Stimulated activated CD8-positive, alpha-beta memory T cell treated with anti-CD3 and anti-CD28 coated beads, Interleukin-2, amount 100 ng/mL, for 1 hour (primary cell): ENCODE measurements at places on chromosomes 12 and 14.
A peak's percentile ranks its signal among the peaks of the same experiment; 100 is the strongest.

DNA sequence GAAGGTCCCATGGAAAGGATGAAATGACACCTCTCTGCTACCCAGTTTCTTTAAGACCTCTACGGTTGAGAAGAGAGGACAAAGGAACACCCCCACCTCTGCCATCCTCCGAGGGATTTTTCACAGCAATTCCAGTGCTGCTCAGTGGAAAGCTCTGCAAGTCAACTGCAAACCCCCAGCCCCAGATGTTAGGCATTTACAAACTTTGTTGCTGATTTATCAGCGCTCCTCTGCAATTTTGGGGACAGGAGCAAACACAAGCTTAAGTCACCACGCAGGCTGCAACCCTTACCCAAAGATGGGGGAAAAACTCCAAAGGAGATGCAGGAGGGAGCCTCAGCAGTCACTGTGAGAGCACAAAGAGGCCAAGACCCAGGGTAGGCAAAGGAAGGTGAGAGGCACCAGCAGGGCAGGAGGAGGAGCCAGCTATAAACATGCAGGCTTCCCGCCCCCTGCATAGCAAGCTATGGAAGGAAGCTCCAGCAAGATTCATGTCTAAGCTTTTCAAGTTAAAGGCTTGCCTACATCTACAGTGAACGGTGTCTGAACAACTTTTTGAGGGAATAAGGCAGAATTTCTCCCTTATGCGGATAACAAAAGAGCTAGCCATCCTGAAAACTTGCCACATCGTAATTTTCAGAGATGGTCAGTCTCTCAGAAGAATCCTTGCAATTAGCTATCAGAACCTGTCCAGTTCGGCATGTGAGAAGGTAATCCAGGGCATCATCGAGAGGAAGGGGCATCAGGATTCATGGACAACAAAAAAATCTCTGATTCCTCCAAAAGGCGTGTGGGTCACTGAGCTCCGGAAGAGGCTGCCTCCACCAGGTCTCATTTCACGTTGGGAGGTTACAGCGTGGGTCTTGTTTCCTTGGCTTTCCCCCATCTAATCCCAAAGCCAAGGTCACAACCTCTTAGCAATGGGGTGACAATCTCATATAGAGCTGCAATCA lies 3.9 kb downstream of the CTDSP2 start:
- no peak for DNase-seq

DNA sequence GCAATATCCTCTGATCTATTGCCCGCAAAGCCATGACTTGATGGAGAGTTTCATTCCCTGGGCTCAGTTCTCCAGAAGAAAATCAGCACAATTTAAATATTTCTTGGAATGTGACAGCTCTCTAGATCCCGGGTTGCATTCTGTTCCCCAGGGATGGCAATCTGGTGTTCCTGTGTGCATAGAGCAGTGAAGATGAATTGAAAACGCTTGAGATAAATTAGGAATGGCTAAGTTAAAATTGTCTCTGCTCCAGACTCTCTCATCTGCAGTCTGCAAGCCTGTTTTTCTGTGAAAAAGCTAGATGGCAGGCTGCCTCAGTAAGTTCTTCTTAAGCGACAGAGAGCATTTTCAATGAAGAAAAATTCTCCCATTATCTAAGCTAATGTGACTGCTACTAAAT lies 582.5 kb upstream of the MGAT4C start:
- DNase-seq: no peak

GRCh38 chr14:20469890-20470602 lies 840 bp downstream of the PNP start:
- no peak for DNase-seq

- peak; percentile 2 for DNase-seq
Observed at GRCh38 chr12:127108360-127109215, 1158.4 kb upstream of the TMEM132C start.

DNA sequence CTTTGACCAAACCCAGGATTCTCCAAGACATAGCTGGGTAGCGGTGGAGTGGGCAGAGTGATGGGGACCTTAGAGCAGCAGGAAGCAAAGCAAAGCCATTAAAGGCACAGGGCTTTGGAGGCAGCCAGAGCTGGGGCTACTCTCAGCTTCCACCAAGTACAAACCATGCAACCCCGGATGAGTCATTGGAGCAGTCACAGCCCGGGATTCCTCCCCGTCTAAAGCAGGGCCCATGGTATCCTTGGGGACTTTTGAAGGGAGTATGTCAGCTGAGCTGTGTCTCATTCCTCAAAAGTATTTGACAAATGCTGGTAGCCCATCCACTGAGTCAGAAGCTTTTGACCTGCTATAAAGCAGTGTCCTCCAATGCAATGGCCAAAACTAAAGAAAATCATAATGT lies 9.7 kb upstream of the IFI27 start:
- no peak for DNase-seq

- DNase-seq: no peak
Observed at GRCh38 chr12:19186722-19187661, 57.5 kb downstream of the PLEKHA5 start.

DNA sequence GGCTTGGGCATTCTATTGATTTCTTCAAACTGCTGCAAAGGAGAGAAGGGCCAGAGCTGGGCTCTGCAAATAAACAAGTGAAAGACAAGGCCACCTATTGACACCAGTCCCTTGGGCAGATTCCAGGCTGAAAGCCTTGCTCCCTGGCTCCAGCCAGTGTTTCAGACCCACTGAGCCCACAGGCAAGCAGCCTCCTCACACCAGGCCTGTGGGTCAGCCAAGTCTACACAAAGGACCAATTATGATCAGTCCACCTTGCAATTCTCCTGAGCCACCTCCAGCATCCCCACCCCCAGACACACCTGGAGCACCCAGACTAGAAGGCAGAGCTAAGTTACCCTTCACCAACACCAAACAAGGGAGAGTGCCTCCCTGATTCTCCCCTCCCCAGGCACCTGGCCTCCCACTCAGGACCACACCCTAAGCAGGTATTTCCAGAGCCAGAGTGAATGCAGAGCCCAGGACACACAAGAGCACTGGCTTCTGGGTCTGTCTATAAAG lies 13.8 kb downstream of the ACTN1 start:
- DNase-seq: no peak

DNA sequence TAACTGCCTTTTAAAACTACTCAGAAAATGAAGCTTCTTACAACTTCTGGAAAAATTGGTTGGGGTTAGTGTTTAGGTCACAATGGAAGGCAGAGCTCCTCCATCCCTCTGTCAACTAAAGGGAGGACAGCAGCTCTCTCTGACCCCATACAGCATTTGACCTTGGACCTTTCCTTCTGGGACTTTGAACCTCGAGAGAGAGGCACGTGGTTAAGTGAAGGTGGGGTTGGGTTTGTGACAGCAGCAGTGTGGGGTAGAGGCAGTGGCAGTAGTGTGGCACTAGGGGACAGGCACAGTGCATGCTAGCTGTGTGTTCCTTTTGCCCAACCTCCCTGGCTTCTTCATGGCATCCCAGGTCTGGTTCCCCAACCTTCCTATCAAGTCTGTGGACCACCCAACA lies 9.4 kb upstream of the C12orf75 start:
- no peak for DNase-seq

- DNase-seq: no peak
Observed at GRCh38 chr12:109988903-109989302, 7.3 kb downstream of the GIT2 start.

DNA sequence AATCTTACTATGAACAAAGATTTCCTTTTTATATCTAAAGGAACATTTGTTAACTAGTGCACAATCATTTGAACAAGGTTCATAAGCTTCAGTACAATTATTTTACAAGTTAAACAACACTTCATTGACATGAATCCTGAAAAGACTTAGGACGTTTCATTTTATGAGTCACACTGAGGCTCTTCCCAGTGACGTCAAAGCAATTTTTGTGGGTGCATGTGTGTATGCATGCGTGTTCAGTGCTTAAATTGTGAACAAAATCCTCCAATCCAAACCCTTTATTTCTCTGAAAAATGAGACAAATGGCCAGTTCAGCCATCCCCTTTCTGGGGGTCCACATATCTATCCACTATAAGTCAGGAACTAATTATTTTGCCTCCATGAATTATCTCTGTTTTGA lies 2.9 kb downstream of the LMNTD1 start:
- DNase-seq: no peak

DNA sequence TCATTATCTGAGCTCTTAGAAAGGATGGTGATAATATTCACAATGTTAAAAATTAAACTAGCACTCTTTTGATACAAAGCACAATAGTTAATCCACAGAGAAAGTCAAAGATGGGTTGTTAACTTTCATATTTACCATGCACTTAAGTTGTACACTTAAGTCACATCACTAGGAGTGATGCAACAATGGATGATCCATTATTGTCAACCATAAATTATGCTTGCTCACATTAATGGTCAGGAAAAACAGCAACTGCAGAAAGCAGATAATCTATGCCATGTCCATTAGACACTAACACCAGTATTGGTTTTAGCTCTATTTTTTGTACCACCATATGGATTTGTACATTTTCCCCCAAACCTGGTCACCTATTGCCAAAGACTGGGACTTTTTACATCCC lies 195.5 kb downstream of the FOXA1 start:
- no peak for DNase-seq

DNA sequence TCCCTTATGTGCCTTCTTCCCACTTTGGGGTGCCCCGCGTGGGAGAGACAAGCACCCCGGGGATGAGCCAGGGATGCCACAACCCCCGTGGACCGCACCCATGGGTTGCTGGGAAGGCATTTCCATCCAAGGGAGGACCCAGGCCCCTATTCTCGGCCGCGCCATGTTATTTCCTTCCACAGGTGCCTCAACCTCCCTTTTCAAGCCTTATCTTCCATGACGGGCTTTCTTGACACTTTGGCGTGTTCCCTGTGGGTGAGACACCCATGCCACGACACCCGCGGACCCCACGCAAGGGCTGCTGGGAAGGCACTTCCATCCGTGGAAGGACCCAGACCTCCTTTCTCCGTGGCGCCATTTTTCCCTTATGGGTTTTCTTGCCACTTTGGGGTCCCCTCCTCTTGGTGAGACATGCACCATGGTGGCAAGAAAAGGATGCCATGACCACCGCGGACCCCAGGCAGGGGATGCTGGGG lies 269.2 kb downstream of the ALG10 start:
- DNase-seq: no peak

- no peak for DNase-seq
Observed at GRCh38 chr14:68216079-68216478, 396.5 kb downstream of the RAD51B start.
